M059J (cell line): ENCODE measurements at places on chromosomes 11 and 22.

DNA sequence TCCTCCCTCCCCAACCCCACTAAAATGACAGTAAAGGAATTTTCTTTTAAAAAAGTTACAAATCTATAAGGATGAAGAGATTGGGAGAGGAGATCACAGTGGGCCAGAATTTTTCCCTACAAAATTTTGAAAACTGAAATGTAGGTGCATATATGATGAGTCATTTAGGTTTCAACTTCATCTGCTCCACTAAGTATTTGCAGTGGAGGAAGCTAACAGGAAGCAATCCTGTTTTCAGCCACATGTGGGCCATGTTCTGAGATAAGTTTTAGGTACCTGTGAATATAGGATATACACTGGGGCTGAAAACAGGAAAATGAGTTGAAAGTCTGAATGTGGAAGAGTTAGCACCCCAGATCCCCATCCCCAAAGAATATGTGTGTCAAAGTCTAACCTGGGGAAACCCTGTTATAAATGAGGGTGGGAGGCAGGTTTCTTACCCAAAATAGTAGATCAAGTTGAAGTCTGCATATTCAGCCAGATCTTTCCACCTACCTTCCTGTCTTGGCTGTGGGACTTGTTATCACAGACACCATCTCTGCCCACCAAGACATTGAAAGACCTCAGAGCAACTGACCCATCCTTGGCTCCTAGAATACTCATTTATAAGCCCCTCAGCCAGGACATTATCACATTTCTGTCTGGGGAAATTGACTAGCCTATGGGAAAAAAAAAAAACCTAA is 87.3 kb downstream of the PACS1 start:
- DNase-seq: peak; percentile 27

GRCh38 chr11:93169950-93170561 is 27.7 kb downstream of the SLC36A4 start:
- DNase-seq: peak; percentile 36

GRCh38 chr11:45666648-45667642 is 1.5 kb upstream of the CHST1 start:
- no peak for DNase-seq

- DNase-seq: no peak
Observed at GRCh38 chr22:27195094-27195493, 537.7 kb downstream of the MIAT start.

DNA sequence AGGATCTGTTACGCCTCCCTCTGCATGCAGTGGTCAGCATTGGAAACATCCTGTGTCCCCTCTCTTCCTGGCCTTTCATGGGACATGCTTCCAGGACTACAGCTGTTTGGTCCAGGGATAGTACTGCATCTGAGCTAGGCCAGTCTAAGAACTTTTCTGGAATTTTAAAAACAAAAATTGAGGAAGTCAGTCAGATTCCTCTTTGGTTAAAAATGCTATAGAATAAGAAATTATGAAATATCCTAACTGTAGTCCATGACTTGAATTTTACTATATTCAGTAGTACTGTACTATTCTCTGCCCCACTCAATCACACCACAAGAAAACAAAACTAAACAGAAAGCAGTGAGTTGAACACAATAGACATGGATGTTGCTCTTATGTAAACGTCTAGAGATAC is 201.0 kb upstream of the CADM1 start:
- DNase-seq: no peak

DNA sequence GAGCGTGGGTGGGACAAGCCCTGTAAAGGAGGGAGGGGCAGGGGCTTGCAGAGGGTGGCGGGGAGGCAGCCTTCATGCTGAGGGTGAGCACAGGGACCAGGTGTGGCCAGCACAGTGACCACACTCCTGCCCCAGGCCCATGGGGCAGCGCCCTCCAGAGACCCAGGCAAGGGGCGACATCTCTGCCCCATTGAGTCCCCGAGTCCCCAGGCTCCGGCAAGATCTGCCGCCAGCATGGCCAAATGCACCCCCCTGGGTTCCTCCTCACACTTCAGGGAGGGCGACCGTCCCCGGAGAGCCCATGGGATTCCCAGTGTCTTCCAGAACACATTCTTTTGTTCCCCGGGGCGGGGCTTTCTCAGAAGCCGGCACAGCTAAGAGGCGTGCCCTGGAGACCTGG is 362.5 kb downstream of the TBC1D22A start:
- DNase-seq: no peak

- DNase-seq: no peak
Observed at GRCh38 chr11:129457321-129457720, 81.7 kb downstream of the BARX2 start.

DNA sequence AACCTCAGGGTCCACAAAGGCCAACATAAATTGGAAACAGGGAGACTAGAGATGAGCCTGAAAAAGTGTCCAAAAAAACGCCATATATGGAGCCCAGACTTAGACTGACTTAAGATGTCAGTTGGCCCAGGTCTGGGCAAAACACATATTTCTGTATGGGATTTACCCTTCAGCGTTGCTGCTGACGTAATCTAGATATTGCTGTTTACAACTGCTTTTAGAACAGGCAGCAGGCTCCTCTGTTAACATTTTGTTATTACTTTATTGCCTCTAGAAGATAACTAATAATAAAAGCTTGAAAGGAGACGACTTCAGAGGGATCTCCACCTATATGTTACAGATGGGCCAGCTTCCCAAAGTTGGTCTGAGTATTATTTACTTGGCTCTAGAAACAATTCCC is 8.7 kb downstream of the ME3 start:
- no peak for DNase-seq

- DNase-seq: no peak
Observed at GRCh38 chr11:77233011-77233410, 68.5 kb downstream of the GDPD4 start.

GRCh38 chr11:102709201-102709945 is 3.8 kb upstream of the MMP27 start:
- no peak for DNase-seq

GRCh38 chr22:30830907-30831306 is 136.2 kb downstream of the OSBP2 start:
- peak; percentile 88 for DNase-seq

DNA sequence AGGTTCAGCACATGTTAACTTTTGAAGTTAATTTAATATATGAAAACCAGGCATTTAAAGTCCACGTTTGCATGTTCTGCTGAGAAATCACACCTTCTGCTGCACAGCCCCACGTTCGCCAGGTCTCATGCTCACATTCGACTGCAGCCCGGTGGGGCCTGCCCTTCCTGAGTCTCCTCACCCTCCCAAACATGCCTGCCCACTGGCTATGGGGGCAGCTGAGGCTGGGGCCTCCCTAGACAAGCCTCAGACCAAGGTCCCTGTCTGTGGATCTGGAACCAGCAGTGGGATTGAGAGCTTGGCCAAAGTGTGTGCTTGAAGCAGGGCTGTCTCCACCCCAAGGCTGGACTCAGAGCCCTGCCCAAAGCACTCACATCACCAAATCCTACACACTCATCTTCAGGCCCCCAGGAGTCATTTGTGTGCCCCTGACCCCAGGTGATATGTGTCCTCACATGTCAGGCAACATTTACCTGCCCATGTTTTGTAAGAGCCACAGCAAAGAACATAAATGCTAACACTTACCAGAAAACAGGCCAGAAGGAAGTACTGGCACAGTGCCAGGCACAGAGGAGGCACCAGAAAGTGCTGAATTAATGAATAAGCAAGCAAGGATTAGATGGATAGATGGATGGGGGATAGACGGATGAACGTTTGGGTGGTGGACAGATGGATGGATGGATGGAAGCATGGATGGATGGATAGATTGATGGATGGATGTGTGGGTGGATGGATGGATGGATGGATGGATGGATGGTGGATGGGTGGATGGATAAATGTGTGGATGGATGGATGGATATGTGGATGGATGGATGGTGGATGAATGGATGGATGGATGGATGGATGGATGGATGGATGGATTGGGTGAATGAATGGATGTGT is 9.4 kb upstream of the FADD start:
- no peak for DNase-seq

- no peak for DNase-seq
Observed at GRCh38 chr11:971092-971690, 45.5 kb downstream of the AP2A2 start.

GRCh38 chr11:67167719-67168118 is 48.7 kb downstream of the KDM2A start:
- DNase-seq: peak; percentile 42

- no peak for DNase-seq
Observed at GRCh38 chr11:48106166-48106565, 110.4 kb upstream of the OR4B1 start.

DNA sequence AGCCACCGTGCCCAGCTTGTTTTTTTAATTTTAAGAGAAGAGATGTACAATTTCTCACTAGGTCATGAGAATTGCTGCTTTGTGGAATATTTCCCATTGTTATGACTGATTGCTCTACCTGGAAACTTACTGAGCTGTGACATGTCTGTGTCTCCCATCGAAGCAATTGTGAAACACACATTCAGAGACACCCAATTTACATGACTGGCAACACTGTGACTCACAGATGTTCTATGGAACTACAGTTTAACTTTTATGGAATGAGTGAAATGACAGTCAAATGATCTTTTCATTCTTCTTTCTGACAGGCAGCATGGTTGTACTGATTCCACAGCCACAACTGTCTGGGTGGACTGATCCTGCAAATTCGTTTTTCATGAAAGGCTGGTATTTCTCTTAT is 32.3 kb downstream of the ELF5 start:
- no peak for DNase-seq

- DNase-seq: peak; percentile 7
Observed at GRCh38 chr11:96538104-96538503, 148.3 kb downstream of the JRKL start.

- DNase-seq: peak; percentile 85
Observed at GRCh38 chr11:8382436-8383053, 118.9 kb upstream of the LMO1 start.

DNA sequence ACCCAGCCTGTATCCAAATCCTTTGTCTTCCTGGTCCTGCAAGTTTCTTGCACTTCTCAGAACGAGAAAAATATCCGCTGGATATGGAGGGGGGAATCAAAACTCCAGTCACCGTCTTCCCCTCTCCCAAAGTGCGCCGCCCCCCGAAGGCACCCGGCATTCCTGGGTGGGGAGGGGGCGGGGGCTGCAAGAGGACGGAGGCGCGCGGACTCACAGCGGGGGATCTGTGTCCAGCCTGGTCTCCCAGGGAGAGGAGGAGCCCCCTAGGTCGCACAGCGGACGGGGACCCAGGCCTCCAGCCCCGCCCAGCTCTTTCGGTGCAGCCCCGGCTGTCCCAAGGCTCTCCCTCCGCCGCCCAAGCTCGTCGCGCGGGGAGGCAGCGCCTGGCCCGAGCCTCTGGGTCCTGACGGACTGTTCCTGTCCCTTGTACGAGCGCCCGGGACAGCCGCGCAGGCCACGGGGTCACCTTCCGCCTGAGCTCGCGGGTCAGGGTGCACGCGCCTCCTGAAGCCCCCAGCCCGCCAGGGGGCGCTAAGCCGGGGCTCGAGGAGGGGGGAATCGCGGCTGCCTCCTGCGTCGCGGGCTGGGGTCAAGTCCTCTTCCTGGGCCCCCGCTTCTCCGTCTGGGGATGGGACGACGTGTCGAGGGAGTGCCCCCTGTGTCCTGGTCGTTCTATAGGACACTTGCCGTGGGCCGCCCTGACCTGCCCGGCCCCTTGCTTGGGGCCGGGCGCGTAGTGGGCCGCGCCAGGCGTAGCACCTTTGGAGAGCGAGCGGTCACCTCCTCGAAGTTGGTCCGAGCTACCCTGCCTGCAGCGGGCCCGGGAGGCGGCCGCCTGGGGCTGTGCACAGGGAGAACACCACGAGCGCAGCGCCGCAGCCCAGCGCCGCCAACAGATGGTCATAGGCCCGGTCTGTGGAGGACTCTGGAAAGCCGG is 2.4 kb upstream of the WNT11 start:
- DNase-seq: peak; percentile 65

- DNase-seq: no peak
Observed at GRCh38 chr22:23313791-23314567, 133.7 kb downstream of the BCR start.

DNA sequence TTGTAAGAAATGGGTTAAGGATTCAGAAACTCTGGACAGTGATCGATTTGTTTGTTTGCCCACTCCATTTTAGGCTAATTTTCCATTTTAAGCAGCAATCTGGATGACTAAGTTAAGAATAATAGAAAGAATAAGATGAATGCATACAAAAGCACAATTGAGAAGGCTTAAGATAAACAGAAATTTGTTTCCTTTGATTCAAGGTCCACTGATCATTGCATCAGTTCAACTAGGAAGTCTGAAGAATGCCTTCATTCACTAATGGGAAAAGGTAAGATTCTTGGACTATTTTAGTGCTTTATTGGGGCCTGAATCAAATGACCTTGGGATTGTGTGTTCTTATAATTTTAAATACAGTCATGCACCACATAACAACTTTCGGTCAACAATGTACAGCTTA is 140.8 kb downstream of the CADM1 start:
- DNase-seq: no peak

DNA sequence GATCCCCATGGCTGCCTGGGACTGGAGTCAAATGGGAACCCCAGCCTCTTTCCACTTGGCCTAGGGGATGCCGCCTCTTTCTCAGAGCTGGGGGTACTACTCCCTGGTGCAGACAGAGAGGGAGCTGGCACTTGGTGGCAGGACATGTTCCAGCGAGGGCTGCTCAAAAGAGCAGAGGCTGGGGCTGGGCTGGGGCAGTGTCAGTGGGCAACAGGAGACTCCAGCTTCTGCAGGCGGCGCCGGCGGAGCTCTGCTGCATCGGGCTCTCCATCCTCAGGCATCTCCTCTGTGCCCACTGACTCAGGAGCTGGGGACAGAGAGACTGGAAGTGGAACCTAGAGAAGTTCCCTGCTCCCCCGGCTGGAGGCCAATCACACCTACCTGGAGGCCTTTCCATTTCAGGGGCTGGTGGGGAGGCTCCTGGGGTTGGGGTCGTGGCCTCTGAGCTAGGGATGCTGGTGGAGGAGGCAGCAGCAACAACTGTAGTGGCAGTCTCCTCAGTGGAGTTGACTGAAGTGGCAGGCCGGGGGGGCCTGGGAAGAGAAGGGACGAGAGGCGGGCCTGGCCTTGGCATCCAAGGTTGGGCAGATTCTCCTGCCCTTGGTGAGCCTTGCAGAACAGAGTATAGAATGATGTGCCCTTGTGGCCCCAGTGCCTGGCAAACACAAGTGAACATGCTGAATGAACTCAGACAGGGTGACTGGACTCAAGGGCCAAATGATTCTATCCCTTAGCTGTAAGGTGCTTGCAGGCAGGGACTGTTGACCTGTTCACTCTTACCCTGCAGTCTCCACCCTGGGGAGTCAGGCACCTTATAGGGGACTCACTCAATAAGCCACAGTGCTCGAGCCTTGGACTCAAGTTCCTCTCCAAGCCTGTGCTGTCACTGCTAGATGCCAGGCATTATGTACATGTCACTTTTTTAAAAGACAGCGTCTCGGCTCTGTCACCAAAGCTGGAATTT is 5.9 kb downstream of the SYVN1 start:
- no peak for DNase-seq

DNA sequence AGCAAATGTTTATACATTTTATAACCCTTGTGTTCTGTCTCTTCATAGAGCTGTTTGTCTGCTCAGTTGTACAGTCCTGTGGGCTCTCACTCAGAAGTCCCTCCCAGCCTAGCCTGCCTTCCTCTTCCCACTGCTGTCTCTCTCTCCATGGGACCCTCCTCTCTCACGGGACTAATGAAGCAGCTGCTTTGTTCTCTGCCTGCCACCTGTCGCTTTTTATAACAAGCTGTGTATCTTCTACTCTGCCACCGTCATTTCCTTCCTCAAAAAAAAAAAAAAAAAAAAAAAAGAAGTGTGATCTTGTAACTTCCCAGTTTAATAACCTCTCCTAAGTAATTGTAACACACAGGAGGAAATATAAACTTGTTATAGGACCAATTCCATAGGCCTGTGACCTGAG is 92.2 kb upstream of the ALKBH3 start:
- DNase-seq: no peak
